ENCODE measurements at places on chromosomes 12 and 14. TPM values are rescaled to one million over a fixed set of nuclear protein-coding genes. Genes with fewer than 3 reads are reported as not detected.
A peak's percentile ranks its signal among the peaks of the same experiment; 100 is the strongest.

DNA sequence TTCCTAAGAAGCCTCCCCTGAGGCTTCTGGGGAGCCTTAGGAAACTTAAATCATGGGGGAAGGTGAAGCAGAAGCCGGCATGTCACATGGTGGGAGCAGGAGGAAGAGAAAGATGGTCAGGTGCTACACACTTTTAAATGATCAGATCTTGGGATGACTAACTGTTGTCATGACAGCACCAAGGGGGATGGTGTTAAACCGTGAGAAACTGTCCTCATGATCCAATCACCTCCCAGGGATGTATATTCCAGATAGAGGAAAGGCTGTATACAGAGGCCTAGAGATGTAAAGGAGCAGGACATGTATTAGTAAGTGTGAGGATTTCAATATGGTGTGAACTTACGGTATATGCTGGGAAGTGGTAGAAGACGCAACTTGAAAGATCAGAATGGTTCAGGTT, 121.1 kb downstream of the CAND1 start:
- no peak for DNase-seq

DNA sequence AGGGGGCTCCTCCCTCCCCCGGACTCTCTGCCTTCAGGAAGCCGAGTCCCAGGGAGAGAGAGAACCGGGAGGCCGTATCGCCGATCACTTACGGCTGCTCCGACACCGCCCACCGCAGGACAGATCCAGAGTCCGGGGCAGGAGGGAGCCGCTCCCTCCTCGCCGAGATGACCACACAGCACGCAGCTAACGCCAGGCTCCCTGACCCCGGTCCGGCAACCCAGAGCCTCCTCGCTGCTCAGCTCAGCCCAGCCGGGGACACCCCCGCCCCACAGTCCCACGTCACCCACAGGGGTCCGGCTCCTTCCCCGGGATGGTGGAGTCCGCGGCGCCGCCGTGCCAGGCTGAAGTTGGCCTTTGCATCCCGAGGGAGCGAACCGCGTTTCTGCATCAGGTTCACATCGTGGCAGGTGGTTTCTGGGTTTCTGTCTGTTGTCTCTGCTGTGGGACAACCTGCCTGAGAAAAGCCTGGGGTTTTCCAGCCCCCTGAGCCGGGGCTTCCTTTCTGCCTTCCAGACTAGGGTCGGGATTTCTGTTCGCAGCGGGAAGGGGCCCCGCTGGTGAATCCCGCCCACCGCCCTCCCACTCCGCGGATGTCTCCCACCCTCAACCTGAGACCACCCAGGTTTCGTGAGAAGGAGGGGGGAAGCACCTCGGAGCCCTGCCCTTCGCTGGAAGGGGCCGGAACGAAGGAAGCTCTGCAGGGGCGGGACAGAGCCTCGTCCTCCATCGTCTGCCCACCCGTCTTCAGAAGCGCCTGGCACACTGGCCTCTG, 61.2 kb downstream of the NOC4L start:
- no peak for DNase-seq

DNA sequence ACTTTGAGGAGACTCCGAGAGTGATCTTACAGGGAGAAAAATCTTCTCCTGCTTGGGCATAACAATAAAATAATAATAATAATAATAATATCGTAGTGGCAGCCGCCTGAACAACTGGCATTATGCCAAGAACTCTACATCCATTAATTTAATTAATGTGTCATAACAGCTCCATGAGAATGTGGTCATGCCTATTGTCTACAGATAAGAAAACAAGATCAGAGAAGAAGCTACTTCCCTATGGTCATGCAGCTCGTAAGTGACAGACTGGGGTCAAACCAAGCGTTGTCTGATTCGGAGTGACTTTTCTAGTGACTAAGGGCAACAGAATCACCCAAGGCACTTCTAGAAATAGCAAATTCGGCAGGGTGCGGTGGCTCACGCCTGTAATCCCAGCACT, 11.7 kb downstream of the PROX2 start:
- no peak for DNase-seq

GRCh38 chr12:12195081-12195480, 71.8 kb downstream of the LRP6 start:
- DNase-seq = no peak

DNA sequence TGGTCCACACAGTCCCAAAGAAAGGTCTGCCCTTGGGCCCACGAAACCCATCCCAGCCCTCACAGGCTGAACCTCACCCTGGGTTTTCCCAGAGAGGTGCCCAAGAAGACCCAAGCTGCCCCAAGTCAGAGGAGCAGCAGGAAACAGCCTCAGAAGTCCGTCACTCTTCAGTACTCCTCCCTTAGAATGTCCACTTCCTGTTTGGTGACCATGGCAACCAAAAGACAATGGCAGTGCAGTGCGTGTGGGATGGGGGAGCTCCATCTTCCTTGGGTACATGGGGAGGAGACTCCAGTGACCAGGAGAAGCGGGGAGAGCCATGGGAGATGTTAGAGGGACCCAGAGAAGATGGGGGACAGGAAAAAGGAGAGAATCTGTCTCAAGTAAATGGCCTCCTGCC, 11.3 kb downstream of the SELPLG start:
- DNase-seq = peak; percentile 65

DNA sequence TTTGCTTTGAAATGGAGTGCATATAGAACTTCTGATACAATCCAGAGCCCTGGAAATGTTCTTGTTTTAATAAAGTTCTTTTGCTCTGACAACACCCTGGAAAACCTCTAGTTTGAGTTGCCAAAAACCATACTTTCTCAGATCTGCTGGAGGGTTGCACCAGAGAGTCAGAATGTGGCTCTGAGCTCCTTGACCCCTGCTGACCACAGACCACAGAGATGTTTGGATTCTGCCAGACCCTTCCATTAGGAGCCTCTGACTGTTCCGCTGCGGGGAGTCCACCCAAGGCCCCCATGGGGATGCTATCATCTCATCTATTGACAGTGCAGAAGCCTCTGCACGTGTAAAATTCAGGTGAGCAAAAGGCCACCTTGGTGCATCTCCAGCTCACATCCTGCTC, 332.6 kb downstream of the GLT1D1 start:
- DNase-seq = no peak

TAS2R42 gene
- polyA plus RNA-seq = not detected
